ENCODE measurements at places on chromosomes 6 and 20.

DNA sequence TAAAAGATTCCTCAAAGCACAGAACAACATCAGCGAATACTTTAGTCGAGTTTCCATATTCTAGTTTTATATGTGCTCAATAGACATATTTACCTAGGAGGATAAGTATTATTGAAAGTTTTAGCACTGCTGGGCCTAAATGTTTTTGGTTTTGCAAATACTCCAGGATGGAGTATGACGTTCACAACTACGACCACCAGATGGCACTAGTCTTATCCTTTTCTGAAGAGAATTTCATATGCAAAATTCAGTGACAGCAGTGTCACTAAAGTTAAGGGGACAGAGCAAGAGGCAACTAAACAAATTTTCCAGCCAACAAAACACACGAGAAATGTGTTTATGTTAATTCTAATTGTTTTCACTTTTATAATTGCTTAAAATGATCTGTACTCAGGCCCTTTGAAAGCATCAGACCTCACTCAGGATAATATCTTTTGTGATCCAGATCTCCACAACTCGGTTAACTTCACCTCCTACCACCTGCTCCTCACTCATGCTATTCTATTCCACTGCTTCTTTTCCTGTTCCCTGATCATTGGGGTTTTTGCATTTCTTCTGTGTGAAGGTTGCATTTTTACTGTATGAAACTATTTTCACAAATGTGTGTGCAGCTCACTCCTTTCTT, 220.8 kb downstream of the TRDN start:
- peak; percentile 57 for DNase-seq

DNA sequence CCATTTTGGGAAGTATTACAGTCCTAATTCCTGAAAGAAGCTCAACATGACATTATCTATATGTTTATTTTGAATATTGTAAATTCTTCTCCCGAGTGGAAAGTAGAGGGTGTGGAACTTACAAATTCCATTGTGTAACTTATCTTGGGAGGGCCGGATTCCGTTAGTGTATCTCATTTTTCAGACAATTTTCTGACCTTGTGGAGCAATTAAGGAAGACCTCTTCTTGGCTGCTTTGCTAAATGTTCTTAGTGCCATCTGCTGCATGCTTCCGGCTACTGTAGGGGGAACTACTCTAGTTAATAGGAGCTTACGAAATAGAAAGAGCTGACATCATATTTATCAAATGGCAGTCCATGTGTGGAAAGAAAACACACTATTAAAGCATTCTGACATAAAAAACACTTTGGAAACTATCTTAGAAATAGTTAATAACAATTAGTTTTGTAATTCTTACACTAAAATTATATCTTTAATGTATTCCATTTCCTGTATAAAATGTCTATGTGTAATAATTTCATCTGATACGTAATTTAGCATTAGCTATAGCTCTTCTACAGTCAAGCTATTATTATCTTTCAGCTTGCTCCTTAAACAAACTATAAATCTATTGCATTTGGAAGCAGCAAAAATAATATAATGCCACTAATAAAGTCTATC, 41.5 kb upstream of the KCNQ5 start:
- DNase-seq: peak; percentile 36

DNA sequence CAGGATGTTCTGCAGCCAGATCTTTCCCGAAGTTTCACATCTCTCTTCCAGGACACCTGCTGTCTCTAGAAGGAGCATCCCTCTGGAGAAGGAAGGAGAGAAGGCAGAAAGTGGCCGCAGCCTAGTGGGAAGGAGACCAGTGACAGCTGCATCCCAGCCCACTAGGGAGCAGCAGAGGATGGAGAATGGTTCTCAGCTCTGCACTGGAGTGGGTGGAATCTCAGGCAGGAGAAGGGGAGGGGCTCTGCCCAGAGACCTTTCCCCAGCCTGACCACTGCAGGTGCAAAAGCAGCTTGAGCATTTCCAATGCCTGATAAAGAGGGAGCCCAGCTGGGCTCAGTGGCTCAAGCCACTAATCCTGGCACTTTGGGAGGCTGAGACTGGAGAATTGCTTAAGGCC, 32.3 kb downstream of the NCR2 start:
- DNase-seq: peak; percentile 73

DNA sequence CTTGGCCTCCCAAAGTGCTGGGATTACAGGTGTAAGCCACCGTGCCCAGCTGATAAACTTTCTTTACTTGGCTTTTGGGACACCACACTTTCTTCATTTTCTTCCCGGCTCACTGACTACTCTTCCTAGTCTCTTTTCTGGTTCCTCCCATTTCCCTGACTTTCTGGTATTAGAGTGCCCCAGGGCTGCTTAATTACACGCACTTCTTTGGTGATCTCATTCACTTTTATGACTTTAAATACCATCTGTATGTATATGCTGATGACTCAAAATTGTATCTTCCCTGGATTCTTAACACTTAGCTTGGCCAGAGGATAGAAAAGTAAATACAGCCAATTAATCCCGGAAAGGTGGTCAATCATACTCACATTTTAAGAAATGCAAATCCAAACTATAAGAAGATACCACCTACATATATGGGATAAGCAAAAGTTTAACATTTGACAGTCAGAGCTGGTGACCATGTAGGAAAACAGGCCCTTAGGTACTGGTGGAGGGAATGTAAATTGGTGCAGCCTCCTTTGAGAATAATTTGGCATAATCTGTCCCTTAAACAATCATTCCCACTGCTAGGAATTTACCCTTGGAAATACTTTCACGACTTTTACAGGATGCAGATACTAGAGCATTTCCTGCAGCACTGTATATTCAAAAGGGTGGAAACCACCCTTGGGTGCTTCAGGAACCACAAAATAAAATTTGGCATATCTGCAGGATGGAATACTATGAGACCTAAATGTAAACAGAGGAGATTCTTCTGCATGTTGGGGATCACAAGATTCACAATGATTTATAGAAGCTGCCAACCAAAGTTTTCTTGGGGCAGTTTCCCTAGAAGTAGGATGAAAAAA, 9.4 kb upstream of the NANP start:
- DNase-seq: no peak

GRCh38 chr6:42009844-42010184, 40.5 kb upstream of the TAF8 start:
- no peak for DNase-seq

DNA sequence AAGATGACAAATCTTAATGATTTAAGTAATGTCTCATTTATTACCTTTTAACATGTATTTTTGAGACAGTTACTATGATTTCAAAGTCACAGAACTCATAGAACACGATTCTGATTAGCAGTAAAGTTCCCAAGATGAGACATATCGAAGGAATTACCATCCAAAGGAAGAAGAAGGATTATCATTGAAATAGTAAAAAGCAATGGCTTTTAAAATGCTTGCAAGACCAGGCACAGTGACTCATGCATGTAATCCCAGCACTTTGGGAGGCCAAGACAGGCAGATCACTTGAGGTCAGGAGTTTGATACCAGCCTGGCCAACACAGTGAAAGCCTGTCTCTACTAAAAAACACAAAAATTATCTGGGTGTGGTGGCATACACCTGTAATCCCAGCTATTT, 219.2 kb downstream of the KHDC1L start:
- no peak for DNase-seq

DNA sequence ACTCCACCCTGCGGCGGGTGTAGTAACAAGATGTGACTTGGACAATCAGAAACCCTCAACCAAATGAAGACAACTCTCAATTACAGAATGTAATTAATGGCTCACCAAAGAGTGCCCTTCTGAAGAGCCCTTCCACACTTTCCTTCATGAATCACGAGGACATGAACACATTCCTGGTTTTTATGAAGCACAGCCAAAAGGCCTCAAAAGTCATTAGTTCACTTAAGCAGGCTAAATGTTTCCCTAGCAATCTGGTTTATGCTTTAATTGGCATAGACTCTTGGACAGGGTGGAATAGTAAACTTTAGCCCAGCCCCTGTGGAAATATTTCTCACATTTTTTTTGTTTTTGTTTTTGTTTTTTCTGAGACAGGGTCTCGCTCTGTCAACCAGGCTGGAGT, 20.5 kb downstream of the CPNE5 start:
- no peak for DNase-seq

DNA sequence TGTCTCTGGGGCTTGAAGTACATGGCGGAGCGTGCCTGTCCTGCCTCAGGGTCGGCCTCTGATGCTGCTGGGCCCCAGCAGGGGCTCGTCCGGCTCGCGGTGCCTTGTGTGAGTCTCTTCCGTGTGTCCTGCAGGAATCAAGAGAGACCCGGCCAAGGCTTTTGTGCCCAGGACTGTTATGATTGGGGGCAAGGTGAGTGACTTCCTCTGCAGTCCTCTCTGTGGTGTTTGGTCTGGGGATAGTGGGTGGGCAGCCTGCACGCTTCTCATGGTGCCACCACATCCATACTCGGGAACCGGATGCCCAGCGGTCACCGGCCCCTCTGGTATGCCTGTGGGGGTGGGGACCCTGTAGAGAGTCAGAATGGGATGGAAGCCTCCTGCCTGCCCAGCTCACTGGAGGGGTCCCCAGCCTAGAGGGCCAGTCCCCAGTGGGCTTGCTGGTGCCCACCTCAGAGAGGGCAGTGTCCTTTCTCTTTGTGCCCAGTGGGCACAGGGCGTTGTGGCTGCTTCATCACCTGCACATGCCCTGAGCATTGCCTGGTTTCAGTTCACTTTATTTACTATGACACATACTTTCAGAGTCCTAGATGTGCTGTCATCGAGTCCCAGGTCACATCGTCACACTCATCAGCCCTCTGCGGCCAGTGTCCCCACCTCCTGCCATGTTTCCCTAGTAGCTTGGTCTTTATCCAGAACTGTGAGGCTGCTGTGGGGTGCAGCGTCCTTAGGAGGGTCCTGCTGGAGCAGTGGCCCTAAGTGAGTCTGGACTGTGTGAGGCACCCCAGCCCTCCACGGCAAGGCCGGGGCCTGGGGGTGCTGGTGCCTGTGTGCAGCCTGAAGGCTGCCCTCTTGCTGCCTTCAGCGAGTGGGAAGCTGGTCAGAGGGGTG, 40.7 kb downstream of the PYGB start:
- DNase-seq: no peak

DNA sequence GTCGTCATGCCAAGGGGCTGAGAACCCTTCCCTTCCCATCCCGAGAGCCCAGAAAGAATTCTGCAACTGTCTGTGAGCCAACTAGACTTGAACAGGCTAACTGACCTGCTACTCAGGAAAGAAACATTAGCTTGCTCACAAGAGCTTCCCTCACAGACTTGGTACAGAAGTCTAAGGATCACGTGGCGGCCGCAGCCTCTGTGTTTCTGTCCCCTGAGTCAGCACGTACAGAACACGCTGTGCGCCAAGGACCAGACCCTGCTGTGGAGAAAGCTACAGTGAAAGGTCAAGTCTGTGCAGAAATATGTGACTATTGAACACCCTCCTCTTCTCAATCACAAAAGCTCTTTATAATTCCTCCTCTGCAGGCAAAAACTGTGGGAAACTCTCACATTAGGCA, 151.3 kb upstream of the QKI start:
- peak; percentile 85 for DNase-seq

GRCh38 chr20:39778847-39779604, 816.9 kb downstream of the DHX35 start:
- DNase-seq: peak; percentile 20

GRCh38 chr6:45917439-45917838, 98.2 kb downstream of the CLIC5 start:
- DNase-seq: no peak

DNA sequence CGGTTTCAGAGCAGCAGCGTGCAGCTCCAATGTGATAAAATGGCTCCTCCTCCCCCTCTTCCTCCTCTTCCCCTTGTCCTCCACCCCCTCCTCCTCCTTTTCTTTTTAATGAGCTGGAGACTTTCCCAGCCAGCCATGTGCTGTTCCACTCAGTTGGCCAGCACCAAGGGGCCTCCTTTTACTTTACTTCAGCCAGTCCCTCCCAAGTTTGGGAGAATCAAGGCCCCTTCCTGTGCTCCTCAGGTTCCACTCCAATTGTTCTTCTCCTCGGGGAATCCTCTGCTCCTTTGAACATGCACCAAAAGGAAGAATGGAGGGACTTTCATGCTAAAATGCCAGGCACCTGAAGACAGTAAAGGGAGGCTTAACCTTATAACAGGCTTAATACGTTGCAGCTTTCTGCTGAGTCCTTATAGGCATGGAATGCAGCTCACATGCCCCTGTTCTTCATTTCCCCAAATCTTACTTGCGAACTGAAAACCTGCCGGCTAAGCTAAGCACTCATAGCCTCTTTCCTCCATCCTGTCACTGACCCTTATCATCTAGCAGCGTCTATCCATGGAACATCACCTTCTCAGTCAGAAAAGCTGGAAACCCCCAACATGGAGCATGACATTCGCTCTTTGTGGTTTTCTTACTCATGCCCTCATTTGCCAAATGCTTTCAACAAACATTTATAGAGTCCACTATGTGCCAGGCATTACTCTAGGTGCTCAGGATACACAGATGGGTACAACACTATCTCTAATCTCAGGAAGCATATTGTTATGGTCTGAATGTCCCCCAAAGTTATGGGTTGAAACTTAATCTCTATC, 170.6 kb downstream of the PHACTR1 start:
- DNase-seq: no peak

DNA sequence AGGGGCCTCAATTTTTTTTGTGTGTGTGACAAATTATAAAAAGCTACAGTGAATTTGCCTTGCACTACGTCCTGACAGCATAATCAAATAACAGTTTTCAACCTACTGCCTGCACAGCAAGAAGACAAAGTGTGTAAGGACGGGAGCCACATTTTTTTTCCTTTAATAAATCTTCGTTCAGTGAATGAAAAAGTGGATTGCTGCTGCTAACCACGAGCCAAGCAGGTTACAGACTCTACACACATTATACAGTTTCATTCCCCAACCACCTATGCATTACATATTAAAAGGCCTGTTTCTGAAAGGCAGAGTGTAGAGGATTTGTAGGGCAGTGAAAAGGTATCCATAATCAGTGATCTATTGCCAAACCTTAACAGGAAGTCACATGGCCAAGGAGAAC, 570.0 kb upstream of the BTBD3 start:
- no peak for DNase-seq

DNA sequence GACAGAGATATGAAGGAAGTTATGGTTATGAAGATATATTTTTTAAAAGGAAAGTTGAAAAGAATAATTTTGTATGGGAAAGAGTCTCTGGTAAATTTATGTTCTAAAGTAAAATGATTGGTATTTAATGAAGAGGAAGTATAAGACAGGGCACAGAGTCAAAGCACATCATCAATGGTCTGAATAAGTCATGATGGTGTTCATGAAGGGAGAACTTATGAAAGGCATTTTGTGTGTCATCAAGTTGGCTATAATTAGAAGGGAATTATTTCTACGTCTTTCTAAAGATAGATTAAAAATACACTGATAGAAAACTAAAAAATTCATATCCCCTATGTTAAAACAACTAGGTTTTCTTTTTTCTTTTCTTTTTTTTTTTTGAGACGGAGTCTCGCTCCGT, 21.4 kb upstream of the SNAI1 start:
- no peak for DNase-seq

- DNase-seq: no peak
Measured at GRCh38 chr6:162873537-162873936, 145.8 kb downstream of the PACRG start.

- DNase-seq: peak; percentile 26
Measured at GRCh38 chr6:80325742-80326141, 219.3 kb downstream of the BCKDHB start.

All from globus pallidus (tissue), 1 donor.